ENCODE measurements at places on chromosomes 1 and 21.

- no peak for DNase-seq
Measured at GRCh38 chr1:66695116-66695515, 57.1 kb upstream of the DYNLT5 start.

GRCh38 chr1:197306381-197307062 is 38.5 kb downstream of the CRB1 start:
- DNase-seq: no peak

- no peak for DNase-seq
Measured at GRCh38 chr1:186872291-186872690, 43.5 kb downstream of the PLA2G4A start.

DNA sequence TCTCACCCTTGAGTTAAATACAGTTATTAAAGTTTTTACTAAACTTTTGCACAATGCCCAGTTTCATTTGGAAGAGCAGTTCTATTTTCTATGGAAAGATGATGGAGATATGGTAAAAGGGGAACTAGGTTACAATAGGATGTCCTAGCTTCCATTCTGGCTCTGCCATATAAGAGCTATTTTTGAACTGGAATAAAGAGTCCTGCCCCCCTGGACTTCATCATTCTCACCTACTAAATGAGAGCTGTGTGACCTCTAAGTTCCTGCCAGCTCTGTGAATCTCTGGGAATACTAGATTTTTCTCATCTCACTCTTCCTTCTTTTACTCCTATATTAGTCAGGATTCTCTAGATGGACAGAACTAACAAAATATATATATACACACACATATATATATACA is 106.3 kb downstream of the PRRX1 start:
- DNase-seq: no peak

GRCh38 chr1:46508757-46509156 is 19.1 kb downstream of the DMBX1 start:
- DNase-seq: no peak

GRCh38 chr1:87575528-87575927 is 246.8 kb downstream of the LMO4 start:
- no peak for DNase-seq

DNA sequence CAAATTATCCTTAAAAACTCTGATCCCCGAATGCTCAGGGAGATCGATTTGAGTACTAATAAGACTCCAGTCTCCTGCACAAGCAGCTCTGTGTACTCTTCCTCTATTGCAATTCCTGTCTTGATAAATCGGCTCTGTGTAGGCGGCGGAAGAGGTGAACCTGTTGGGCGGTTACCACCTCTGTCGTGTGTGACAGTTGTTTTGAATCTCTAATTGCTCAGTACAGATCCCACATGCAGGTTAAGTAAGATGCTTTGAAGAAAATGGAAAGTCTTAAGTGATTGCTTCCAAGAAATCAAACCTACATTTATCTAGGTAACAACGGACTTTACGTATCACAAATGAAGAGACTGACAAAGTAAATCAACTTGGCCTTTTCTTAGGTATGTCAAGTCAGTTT is 35.5 kb downstream of the COA6 start:
- no peak for DNase-seq

GRCh38 chr1:32863218-32863880 is 7.4 kb downstream of the FNDC5 start:
- no peak for DNase-seq

DNA sequence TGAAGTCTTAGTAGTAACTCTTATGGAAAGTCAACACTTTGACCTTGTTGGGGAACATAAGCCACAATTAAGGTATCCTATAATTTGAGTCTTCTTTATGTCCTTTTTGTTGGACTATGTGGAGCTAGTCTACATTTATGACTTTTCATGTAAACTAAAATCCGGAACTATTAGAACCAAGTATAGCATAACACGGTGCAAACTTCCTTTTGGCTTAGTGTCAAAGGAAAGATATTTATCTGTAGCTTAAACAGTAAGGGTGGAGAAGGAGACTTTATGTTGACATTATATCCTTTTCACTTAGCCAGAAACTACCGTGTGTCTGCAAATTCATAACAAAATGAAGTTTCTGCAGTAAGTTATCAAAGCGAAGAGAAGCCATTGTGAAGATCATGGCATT is 7.3 kb downstream of the UAP1 start:
- no peak for DNase-seq

DNA sequence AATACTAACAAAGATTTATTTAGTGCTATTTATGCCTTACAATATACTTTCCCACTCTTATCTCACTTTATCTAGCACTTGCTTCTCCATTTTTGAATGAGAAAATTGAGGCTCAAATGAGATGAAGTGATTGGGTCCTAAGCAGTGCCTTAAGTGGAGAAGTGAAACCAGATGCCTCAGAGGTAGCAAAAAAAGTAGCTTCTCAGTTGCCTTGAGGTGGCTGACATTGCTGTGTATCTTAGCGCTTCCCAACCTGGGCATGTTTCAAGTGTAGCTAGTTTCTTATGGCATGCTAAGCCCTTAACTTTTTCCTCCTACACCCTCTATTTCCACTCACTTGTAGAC is 390.4 kb downstream of the OMA1 start:
- DNase-seq: no peak

GRCh38 chr1:186967656-186968394 is 139.1 kb downstream of the PLA2G4A start:
- DNase-seq: no peak
